ENCODE measurements at places on chromosomes 12 and 14. TPM values are rescaled to one million over a fixed set of nuclear protein-coding genes. Genes with fewer than 3 reads are reported as not detected.

PRPH gene
- 69.5 TPM for total RNA-seq

DRAM1 gene
- total RNA-seq: 10.1 TPM

PSMB11 gene
- total RNA-seq: not detected

CPSF6 gene
- 57.2 TPM for total RNA-seq

COCH gene
- total RNA-seq: 0.89 TPM

DNA sequence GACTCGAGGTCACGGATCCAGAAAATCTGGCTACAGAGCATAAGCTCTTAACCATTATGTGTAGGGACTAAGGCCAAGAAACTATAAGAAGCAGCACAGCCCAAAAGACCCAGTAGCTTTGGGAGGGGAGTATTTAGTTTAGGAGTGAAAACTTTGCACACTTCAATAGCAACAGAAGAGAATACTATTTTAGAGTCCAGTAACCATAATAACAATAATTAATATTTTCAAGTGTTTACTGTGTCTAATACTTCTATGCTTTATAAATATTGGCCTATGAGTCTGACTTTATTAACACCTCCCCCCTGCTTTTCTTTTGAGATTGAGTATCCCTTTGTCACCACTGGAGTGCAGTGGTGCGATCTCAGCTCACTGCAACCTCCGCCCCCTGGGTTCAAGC, 82.8 kb downstream of the SUDS3 start:
- no peak for DNase-seq

- DNase-seq: no peak
These were observed 114.5 kb downstream of the ETV6 start for GRCh38 chr12:11763760-11764520.

DNA sequence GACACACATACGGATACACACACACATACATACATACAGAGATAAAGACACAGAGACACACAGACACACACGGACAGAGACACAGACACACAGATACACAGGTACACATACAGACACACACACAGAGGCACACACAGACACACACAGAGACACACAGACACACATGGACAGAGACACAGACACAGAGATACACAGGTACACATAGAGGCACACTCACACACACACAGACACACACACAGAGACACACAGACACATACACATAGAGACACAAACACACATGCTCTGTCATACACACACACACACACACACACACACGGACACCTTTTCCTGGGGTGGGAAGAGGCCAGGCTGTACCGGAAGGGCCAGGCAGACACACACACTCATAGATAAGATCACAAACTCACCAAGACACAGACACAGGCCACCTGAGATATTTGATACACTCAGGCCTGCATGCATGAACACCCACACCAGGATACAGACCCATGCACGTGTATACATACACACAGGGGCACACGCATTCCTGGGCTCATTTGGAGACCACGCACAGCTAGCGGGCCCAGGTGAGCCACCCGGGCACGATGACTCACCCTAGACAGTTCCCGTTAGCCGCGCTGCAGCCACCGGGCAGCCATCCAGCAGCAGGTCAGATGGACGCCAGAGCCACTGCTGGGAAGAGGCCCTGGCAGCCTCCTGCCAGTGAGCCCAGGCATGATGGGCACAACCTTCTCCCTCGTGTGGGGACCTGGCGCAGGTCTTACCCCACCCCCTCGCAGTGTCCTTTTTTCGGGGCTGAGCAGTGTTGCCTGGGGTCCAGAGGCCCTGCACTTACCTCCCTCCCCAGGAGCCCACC, 1.8 kb upstream of the AHNAK2 start:
- no peak for DNase-seq

DNA sequence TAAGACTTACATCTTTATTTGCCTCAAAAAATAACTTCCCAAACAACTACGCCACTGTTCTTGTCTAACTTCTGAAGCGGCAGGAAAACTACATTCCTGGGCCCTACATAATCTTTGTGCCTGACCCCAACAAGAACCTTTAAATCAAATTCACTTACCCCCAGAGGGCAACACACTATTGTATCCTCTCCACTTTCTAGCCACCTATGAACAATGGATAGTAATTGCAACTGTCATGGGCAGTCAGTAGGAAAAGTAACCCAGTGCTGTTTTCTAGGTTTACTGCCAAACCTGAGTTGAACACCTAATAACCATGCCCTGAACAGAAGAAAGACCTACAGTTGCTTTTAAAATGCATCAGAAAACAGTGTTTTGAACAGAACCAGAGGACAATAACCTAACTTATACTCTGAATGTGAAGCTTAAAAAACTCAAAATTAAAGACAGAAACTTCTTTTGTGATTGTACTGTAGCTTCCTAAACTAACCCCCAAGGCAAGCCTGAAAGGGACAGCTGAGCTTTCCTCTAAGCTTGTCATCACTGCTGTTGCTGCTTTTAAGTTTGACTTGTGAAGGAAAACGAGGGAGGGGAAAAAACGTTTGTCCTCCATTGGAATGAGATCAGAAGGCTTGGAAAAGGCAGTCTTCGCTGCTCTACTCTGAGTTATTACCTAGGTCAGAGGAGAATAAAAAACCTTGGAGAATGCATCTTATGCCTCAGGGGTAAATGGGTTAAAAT, 195.7 kb downstream of the SOX5 start:
- no peak for DNase-seq

DNA sequence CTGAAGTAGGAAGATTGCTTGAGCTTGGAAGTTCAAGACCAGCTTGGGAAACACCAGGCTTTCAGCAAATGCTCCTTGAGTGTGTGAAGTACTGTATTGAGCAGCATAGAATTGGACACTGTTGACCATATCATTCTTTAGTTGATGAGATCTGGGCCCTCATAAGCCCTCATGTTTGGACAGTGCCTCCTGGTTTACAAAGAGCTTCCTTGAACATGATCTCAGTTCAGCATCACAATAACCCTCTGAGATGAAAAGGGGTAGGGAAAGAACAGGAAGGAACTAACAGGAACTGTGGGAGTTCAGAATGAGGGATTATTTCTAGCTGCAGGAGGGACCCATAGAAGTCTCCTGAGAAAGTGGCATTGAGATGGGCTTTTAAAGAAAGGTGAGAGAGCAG, 153.2 kb downstream of the C12orf75 start:
- no peak for DNase-seq

GRCh38 chr12:68871921-68872320, 61.0 kb downstream of the CPM start:
- no peak for DNase-seq

DNA sequence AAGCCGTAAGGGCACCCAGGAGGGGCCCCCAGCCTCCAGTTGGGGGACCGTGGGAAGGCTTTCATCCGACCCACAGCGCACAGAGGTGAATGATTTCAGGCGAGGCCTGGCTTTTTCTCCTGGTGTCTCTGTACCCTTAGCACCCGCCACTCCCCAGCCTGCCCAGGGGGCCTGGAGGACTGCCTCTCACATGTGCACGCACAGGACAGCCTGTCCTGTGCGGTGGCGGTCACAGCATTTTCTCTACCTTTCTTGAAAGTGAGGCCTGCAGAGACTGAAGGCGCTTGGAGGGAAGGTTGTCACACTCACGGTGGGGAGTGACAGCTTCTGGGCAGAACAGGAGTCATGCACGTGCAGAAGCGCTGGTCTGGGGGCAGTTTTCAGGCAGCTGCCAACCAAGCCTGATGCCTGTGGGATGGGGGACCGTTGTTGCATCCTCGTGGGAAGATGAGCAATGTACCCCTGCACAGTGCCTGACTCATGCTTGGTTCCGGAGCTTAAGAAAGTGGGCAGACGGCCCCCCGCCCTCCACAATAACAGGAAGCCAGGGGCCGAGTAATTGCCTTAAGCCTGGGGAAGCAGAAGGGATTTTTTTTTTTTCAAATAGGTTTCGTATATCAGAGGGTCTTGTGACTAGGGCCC, 148.1 kb downstream of the TSPAN9 start:
- DNase-seq: no peak

GRCh38 chr14:92590176-92590575, 76.6 kb downstream of the RIN3 start:
- no peak for DNase-seq

GRCh38 chr12:112894128-112894527, 12.6 kb upstream of the OAS1 start:
- no peak for DNase-seq

GRCh38 chr12:42698213-42698612, 108.7 kb upstream of the PRICKLE1 start:
- no peak for DNase-seq

DNA sequence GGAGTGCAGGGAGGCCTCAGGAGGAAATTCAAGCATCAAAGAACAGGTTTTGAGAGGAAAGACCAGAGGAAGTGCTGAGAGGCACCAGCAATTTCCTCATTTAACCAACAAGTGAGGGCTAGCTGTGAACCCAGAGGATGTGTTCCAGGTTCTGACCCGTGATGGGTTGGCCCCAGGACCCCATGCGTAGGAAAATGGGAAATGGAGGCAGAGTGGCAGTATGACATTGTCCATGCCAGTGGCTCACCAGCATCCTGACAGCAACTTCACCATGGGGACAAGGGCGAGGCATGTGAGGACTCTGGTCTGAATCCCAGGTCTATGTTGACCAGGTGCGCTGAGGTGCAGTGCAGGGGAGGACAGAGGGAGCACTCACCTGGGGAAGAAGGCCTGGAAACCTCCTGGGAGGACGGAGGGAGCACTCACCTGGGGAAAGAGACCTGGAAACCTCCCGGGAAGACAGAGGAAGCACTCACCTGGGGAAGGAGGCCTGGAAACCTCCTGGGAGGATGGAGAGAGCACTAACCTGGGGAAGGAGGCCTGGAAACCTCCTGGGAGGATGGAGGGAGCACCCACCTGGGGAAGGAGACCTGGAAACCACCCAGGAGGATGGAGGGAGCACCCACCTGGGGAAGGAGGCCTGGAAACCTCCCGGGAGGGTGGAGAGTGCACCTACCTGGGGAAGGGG, 6.7 kb upstream of the CACNA2D4 start:
- DNase-seq: no peak

DNA sequence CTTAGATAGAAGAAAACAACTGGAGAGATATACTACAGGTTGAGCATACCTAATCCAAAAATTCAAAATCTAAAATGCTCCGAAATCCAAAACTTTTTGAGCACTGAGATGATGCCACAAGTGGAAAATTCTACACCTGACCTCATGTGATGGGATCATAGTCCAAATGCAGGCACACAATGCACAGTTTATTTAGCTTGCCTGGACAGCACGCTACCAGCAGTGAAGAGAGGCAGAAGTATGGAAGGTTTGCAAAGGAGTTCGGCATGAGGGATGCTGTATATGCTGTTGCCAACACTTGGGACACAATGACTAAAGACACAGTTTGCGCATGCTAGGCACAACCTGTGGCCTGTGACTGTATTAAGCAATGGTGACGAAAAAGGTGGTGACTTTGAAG, 58.1 kb upstream of the CAND1 start:
- no peak for DNase-seq

DNA sequence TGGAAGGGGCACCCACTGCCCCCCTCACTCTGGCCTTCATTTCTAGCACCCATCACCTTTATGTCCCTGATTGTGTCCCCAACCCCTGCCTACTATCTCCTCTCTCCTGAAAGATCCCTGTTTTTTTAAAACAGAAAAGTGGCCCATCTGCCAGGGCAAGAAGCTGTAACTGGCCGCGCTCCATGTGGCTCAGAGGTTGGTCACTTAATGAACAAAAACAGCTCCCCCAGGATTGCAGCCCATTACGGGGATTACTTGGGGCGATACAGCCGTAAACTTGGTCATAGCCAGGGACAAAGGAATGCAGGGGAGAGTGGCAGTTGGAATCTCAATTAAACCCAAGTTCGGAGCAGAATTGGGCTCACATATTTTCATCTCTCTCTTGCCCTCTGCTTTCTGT, 34.8 kb upstream of the VSX2 start:
- DNase-seq: no peak

- DNase-seq: no peak
These were observed 671 bp downstream of the GUCY2C start for GRCh38 chr12:14695715-14696141.

DNA sequence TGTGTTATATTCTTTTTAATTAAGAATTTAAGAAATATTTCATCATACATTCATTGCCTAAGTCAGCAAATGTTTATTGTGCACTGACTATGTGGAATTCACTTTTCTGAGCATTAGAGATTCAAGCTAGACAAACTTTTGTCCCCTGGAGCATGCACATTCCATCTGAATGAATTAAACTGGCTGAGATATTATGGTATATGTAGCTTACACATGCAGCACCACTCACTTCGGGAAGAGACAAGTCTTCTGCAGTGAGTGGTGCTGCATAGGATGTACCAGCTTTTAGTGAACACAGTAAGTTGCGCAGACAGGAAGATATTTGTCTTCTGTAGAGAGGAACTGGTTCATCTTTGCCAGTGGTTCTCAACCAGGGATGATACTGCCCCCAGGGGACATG, 318.4 kb downstream of the SYT1 start:
- no peak for DNase-seq

GRCh38 chr14:50083467-50084337, 32.7 kb downstream of the VCPKMT start:
- DNase-seq: no peak

DNA sequence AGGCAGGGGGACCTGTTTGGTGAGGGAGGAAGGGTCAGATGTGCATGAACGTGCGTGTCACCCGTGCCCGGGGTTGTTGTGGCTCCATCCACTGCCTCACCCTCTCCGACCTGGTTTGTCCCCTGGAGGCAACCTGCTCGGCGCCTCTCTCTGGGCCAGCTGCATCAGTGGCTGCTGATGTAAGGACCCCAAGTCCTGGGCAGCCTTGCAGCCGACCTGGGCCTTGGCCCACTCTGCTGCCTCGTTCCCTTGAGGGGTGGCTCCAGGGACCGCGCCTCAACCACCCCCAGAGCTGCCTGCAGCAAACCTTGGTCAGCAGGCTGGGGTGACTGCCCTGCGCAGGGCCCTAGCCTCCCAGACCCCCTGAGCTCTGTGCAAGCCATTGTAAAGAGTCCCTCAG, 351.7 kb downstream of the TMEM121 start:
- peak; percentile 15 for DNase-seq
